A549 treated with CpdA at 1 μM for 4 hours (cell line): ENCODE measurements at places on chromosomes 12 and 14. TPM values are rescaled to one million over a fixed set of nuclear protein-coding genes. Genes with fewer than 3 reads are reported as not detected.

PTCSC3 gene
- total RNA-seq: not detected in 5 replicates

CCDC196 gene
- total RNA-seq: not detected in 5 replicates

GRIP1 gene
- 0.71 to 6.3 TPM (median 4.1 TPM) in 5 replicates for total RNA-seq

ST8SIA1 gene
- 0.06 to 0.08 TPM in 2 of 5 replicates, not detected in the others for total RNA-seq

SLC17A8 gene
- not detected in 5 replicates for total RNA-seq

KLRC4 gene
- not detected in 5 replicates for total RNA-seq

CLEC2A gene
- not detected in 5 replicates for total RNA-seq

PCBP2 gene
- 640 to 686 TPM (median 662 TPM) in 5 replicates for total RNA-seq

HHIPL1 gene
- 0.19 to 0.25 TPM (median 0.22 TPM) in 5 replicates for total RNA-seq

INSM2 gene
- total RNA-seq: 0.02 to 0.05 TPM in 2 of 5 replicates, not detected in the others

GABARAPL1 gene
- 33.3 to 46.8 TPM (median 43.1 TPM) in 5 replicates for total RNA-seq

NT5DC3 gene
- total RNA-seq: 5.4 to 7.7 TPM (median 5.7 TPM) in 5 replicates

KLHDC1 gene
- total RNA-seq: 0.25 to 0.50 TPM (median 0.28 TPM) in 5 replicates

PARPBP gene
- total RNA-seq: 19.7 to 25.0 TPM (median 22.3 TPM) in 5 replicates

ABCC9 gene
- 0.01 TPM in 1 of 5 replicates, not detected in the others for total RNA-seq

ACVRL1 gene
- total RNA-seq: 0.03 to 0.09 TPM (median 0.08 TPM) in 4 of 5 replicates, not detected in the other

TMEM233 gene
- 0.06 to 0.12 TPM (median 0.07 TPM) in 5 replicates for total RNA-seq
